Right cardiac atrium (tissue), 5 donors: ENCODE measurements at places on chromosomes 4 and X. TPM values are rescaled to one million over a fixed set of nuclear protein-coding genes. Genes with fewer than 3 reads are reported as not detected.

- no peak for DNase-seq
Observed at GRCh38 chrX:13732246-13733067, 2.0 kb downstream of the TRAPPC2 start.

DNA sequence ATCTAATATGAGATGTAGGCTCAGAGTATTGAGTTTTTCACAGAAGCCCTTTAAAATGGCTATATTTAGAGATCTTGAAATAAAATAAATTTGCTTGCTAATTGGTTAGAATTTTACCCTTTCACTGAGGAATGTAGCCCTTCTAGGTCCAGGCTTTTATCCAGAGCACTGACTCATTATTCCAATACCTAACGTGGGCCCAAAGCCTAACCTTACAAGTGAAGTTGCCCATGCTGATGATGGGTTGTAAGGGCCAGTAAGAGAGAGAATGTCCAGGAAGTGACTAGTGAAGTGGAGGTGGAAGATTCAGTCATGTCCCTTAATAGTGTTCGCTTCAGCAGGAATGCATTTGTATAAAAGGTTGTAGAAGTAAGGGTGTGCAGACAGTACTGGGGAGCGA, 155.9 kb downstream of the STIM2 start:
- no peak for DNase-seq

DNA sequence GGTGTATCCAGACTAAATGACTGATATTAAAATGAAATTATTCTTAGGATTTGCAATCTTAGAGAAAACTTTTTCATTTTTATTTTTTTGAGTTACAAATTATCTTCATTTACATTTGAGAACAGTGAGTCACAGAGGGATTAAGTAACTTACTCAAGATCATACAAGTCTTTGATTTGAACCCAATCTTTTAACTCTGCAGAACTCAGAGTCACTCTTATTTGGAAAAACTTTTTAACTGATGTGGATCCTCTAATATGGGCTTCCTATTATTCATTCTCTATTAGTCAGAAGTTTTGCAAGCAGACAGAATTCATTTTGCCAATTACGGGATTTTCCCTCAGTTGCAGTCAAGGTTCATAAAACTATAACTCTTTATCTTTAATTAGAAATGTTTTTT, 20.1 kb downstream of the HPRT1 start:
- DNase-seq, result no peak

- no peak for DNase-seq
Observed at GRCh38 chr4:95532305-95532704, 16.5 kb downstream of the UNC5C start.

- DNase-seq, result no peak
Observed at GRCh38 chr4:187125062-187125461, 401.4 kb upstream of the FAT1 start.

DNA sequence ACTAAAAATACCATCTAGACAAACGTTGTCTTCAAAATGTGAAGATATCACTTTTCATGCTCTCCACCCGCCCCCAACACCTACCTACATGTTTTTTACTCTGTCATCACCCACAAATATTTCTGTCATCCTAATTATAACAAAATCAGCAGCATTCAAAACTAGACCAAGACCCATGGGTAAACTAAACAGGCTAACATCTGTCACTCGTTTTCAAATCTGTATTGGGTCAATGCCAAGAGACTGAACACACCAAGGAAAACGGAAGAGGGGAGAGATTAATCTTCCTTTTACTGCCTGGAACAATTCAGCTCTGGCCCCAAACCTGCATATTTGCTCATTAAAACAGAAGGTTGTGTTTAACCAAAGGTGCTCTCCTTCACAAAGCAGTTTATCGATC, 17.5 kb downstream of the FAM184B start:
- DNase-seq, result no peak

DNA sequence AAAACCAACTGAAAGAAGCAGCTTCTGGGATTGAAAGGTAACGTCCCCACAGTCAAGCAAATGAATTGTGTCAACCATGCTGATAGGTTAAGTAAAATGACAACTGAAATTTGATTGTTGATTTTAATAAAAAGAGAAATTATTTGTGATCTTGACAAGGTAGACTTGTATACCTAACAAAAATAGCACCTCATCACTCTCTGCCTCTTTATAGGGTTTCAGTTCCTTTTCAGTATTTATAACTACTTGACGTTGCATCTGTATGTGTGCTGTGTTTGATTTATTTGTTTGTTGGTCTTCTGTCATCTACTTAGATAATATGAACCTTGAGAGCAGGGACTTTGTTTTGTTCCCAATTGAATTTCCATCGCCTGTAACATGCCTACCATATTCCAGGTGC, 7.9 kb upstream of the PPP3CA start:
- no peak for DNase-seq

DNA sequence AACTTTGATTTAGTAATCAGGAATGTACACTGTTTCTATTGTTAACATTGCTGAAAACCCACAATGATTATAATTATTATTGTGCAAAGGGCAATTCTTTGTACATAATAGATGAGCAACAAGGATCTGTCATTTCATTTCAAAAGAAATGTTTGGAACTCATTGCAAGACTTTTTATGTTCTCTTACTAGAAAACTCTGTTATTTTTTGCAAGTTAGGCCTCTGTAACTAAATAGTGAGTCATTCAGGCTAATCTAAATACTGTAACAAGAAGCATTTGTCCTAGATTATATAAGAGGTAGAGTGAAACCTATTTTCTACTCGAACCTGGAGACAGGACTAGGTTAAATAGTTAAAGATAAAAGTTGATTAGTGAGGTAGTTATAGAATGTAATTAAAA, 93.2 kb upstream of the FAM47B start:
- DNase-seq, result no peak

- no peak for DNase-seq
Observed at GRCh38 chr4:175703956-175704600, 108.0 kb downstream of the GPM6A start.

GRCh38 chr4:44772340-44772739, 46.0 kb upstream of the GNPDA2 start:
- no peak for DNase-seq

DNA sequence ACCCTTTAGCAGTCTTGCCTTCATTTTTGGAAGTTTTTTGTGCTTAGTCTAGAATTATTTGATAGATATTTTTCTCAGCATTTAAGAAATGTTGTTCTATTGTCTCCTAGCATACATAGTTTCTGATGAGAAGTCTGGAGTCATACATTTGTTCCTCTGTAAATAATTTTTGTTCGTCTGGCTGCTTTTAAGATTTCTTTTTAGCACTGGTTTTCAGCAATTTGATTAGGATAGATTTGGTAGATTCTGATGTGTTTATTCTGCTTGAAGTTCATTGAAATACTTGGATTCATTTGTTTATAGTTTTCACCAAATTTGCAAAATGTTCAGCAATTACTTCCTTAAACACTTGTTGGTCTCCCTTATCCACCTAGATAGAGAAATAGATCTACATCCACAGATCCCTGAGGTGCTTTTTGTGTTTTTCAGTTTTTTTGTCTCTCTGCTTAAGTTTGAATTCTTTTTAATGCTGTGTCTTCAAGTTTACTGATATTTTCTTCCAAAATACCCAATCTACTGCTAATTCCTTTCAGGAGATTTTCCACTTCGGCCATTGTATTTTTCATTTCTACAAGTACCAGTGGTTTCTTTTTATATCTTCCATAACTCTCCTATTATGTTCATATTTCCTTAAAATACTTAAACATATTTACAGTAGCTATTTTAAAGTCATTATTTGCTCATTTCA, 64.9 kb downstream of the ABLIM2 start:
- DNase-seq, result no peak

DNA sequence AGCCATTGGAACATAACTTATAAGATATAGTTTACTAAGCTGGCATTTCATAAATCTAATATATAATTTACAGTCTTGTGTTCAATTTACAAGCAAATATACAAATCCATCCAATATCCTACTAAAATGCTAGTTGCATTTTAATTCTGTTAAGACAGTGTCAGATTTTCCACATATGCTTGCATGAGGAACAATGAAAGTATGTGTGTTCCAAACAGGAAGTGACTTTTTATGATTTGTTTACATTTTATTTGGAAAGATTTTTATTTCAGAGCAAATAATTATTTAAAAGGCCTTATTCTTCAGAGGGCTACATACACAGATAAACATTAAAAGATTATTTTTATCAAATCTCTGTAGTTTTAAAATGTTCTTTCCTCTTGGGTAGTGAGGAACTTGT, 130.1 kb downstream of the KLHL34 start:
- no peak for DNase-seq

Gene GPC4
- total RNA-seq, result 6.1 TPM

Gene KIF4A
- 0.60 TPM for total RNA-seq

Gene PPP2R2C
- 2.6 TPM for total RNA-seq

Gene SRP72
- 53.7 TPM for total RNA-seq

Gene AP1S2
- 72.7 TPM for total RNA-seq

Gene LRIT3
- 0.14 TPM for total RNA-seq
